ENCODE measurements at places on chromosomes 5 and 9.
A peak's percentile ranks its signal among the peaks of the same experiment; 100 is the strongest.

- DNase-seq, result no peak
These were observed 94.2 kb upstream of the MTAP start for GRCh38 chr9:21708260-21708711.

GRCh38 chr9:126420643-126421564 is 94.3 kb downstream of the MVB12B start:
- no peak for DNase-seq

DNA sequence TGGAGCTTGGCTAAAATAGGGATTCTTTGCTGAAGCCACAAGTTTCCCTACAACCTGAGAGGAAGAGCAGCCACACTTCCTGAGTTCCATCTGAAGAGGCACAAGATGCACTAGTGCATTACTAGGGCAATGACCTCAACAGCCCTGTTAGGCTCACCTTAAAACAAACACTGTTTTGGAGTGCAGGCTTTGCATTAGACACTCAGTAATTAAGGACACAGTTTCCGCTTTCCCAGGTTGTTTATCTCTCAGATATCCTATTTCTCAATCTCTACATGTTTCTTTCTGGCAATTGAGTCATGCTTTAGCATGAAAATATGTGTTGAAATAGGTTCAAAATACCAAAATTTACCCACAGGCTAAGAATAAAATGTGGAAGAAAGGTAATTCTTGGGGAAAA is 34.2 kb downstream of the EMB start:
- DNase-seq, result no peak

DNA sequence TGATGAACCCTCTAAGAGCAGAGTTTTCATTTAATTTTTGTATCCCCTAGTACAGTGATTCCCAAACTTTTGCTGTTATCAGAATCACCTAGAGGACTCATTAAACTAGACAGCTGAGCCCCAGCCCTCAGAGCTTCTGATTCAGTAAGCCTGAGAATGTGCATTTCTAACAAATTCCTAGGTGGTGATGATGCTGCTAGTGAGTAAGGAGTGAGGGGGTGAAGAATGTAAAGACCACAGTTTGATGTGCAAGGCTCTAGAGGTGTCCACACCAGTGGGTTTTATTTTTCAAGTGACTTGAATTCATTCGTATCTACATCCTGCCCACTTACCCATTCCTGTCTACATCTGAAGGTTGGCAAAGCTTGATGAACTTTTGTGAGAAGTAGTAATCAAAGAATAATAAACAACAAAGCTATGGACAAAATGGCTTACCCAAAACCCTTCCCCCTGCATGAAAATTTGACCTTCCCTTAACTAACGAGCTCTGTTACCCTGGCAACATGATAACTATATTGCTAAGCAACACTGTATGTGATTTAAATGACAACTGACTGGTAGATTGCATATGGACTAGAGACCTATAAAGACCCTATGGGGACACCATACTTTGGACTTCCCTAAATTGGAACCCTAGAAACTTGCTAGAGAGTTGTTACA is 35.2 kb downstream of the DTWD2 start:
- DNase-seq, result no peak

DNA sequence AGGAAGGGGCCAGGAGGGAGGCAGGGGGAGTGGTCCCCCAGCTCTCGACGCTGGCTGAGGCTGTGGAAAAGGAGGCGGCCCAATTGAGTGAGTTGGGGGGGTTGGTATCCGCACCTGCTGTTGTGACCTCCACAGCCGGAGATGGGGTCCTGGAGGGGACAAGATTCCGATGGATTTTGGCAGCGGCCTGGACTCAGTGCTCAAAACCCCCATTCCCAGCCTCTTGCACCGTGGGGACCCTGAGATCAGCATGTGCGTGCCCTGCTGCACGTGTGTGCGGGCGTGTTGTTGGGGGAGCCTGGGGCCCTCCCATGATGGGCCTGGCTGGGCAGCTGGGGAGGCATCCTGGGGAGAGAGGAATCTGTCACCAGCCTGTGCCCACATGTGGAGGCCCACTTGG is 15.0 kb downstream of the CNTFR start:
- no peak for DNase-seq

- DNase-seq, result peak; percentile 23
These were observed 487.5 kb upstream of the SGCD start for GRCh38 chr5:155839251-155840037.

GRCh38 chr5:126066836-126067235 is 356.4 kb upstream of the GRAMD2B start:
- DNase-seq, result no peak

- peak; percentile 45 for DNase-seq
These were observed 4.1 kb upstream of the RGMB start for GRCh38 chr5:98769210-98769958.

GRCh38 chr5:144284931-144285502 is 114.3 kb downstream of the KCTD16 start:
- no peak for DNase-seq

DNA sequence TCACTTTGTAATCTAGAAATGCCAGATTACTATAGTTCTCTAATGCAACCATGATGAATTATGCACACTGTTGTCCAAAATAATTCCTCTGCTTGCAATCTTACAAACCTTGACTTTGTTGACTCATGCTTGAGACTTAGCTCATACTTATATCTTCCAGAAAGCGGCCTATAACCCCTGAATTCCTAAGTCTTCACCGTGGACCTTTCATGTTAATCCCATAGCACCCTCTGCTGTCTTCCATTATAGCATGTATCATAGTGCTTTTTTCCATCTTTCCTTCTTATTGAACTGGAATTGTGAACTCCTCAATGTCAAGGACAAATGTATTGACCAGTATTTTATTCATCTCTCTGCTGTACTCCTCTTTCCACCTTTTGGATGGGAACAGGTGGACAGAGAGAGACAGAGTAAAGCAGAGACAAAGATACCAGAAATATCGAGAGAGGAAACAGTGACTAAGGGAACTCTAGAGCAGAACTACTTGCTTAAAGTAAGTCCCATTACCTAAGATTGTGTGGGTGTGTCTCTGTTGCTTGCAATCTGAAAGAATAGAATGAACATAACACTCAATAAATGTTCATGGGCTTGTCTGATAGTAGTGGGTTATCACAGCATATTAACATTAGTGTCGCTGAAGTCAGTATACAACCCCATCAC is 110.0 kb downstream of the LURAP1L start:
- DNase-seq, result no peak

DNA sequence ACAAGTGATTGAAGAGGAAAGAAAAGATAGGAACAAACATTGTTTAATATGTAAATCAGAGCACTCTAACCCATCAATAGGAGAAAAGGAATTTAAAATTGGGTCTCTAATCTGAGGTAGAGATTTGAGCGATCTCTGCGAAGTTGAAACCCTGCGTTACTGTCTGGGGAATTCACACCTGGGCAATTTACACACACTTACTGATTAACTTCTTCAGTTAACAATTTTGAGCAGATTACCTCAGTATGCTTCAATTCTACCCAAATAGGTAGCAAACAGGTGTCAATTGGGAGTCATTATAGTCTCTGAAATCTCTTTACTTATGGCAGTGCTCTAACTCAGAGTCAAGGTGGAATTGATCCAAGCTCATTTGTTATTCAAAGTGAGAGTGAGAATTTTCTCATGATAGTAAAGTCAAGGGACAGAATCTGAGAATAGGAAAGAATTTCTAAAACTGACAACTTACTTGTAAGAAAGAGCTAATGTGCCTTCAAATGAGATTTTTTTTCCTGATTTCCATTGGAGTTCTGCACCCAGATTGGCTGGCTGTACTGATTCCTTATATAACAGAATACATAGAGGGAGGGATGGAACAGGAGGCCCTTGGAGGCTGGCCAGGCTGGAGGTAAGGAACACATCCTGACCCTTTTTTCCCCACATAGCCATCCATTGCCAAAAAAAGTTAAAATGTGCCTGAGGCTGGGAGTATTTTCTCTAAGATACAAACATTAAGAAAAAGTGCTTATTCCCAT is 27.1 kb upstream of the IFNA14 start:
- DNase-seq, result no peak

DNA sequence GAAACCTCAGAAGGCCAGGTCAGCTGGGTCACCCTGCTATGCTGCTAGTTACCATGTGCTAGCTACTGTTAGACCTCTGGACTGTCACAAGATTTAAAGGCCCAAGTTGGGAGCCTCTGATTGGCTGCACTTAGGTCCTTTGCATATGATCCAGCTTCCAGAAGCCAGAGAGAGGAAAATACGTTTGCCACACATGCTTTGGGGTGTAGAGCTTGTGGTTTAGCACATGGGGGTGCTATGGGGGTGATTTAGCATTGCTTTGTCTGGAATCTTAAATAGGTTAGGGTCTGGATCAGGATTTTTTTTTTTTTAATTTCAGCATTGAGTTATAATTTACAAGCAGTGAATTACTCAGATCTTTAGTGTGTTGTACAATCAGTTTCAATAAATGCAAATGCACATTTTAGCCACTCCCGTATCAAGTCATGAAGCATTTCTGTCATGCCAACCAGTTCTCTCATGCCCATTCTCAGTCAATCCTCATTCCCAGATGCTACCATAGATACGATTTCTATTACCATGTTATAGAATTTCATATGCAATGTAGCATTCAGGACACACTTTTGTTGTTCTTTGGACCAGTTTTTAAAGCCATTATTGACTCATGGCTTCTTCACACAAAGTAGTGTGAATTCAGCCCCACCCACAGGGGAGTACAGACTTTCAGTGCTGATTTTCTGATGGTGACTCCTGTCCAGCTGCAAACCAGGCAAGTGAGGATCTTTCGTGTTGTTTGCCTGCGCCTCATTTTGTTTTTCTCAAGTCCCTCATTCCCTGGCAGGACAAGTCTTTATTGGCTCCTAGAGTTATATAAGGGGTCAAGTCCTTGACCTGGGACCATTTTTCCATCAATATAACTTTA is 250.4 kb downstream of the LRRC70 start:
- DNase-seq, result no peak

DNA sequence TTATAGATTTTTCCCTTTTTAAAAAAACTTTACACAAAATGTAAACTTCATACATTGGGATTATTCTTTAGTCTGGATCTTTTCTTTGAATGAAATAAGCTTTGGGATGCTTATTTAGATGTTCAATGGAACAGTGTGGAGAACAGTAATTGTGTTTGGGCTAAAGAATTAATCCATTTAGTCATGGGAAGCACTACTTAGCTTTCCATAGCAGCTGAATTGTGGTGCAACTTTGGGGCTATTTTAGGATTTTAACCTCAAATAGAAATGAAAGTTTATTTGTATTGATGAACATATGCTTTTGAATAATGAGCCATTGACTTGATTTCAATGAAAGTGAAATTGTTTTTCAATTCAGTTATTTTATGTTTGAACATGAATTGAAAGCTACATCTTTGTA is 72.4 kb downstream of the ZCCHC7 start:
- DNase-seq, result no peak

- DNase-seq, result no peak
These were observed 17.2 kb upstream of the EFNA5 start for GRCh38 chr5:107687937-107688336.

DNA sequence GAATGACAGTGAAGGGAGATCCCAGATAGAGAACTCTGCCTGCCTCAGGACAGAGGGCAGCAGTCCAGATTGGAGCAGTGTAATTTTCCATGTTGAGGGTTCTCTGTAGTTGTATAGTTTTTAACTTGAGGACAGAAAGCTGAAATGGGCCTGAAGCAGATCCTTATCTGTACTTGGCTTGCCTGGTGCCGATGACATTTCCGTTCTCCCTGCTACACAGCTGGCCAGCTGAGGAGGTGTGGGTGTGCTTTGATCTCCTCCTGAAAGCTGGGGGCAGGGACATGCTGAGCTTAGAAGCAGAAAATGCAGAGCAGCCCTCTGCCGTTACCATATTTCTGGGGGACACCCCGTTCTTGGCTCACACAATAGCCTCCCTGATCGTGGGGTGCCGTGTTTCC is 10.5 kb downstream of the GLRX start:
- no peak for DNase-seq

DNA sequence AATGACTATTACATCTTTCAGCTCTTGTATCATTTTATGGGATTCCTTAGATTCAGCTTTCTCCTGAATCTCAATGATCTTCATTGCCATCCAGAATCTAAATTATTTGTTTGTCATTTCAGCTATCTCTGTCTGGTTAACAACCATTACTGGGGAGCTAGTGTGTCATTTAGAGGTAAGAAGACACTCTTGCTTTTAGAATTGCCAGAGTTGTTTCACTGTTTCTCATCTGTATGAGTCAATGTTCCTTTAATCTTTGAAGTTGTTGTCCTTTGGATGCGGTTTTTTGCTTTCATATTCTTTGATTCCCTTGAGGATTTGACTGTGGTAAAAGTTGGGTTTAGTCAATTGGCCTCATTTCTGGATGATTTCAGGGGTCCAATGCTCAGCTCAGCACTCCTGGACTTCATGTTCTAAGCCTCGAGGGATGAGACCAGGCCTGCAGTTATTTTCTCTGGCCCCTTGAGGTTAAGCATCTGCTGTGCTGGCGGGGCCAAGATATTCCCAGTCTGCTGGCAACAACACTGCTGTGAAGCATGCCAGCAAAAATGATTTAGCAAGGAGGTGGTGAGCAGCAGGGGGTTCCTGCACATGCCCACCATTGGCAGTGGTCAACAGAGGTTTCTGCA is 102.4 kb upstream of the PCSK5 start:
- no peak for DNase-seq

- no peak for DNase-seq
These were observed 133.8 kb downstream of the MRPS30 start for GRCh38 chr5:44942524-44943001.

GRCh38 chr5:39502704-39503103 is 77.9 kb upstream of the DAB2 start:
- DNase-seq, result no peak
